Mesothelial cell of epicardium (in vitro differentiated cells): ENCODE measurements at places on chromosomes 7 and 10.

- DNase-seq = no peak
Observed at GRCh38 chr7:15781944-15782343, 95.5 kb upstream of the MEOX2 start.

DNA sequence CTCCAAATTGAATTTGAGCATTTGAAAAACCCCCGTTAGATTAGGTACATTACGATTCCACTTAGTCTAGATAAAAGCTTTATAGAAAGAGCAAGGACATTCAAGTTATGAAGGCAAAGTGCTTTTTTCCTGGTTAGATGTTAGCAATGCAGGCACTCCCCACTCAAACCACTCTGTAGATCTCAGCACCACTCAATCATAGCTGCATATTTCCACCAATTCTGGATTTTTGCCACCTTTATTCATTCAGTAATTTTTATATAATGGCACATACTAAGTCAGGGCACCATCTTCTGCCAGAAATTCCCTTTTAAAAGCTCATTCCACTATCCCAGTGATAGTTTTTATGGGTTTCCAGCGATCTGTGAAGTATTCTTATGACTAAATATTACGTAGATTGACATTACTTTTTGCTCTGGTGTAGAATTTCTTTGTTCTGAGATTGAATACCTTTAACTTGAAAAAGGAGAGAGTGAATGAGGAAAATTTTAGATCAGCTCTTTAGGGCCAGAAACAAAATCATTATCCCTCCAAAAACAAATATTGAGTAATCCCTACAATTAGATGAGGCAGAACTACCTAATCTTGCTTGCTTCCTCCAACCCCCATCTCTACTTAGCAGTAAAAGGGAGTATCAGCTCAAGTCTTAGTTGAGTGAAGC lies 51.6 kb downstream of the RNLS start:
- DNase-seq = no peak

GRCh38 chr7:155820246-155820645 lies 8.0 kb upstream of the SHH start:
- DNase-seq = no peak

GRCh38 chr7:22066522-22066921 lies 120.8 kb upstream of the CDCA7L start:
- DNase-seq = no peak

DNA sequence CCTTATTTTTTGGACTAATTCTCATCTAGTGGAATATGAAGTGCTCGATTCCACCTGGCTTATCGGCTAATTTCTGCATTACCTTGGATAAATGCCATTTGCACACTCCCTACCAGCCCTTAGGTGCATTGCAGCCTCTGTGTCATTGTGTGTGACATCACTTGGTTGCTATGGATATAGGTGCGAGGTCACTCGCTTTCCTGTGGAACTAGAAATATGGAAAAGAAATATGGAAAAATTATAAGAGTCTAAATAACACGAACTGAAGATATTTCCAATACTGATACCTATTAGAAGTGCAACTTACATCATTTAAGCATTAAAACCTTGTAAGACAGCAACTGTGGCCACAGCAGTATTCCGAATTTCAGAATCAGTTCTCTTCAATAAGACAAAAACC lies 2.0 kb downstream of the YWHAG start:
- DNase-seq = no peak

DNA sequence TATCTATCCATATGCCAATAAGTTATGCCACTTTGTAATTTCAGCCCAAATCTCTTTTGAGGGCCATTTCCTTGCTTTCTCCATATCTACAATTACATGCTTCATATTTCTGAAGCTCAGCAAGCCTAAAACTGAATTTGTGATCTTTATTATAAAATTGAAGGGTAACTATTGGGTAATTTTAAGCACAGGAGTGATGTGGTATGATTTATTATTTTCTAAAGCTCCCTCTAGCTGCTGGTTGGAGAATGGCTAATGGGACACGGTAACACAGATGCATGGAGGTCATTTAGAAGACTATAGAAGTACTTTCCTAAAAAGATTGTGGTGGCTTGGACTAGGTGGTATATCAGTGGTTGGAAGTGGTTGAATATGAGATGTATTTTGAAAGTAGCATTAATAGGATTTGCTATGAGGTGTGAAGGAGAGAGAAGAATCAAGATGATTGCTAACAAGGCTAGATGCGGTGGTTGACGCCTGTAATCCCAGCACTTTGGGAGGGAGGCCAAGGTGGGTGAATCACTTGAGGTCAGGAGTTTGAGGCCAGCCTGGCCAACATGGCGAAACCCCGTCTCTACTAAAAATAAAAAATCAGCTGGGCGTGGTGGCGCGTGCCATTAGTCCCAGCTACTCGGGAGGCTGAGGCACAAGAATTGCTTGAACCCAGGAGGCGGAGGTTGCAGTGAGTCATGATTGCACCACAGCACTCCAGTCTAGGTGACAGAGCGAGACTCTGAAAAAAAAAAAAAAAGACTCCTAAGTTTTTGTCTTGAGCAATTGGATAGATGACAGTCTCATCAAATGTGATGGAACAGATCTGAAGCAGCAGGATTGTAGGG lies 13.9 kb downstream of the KLHDC10 start:
- DNase-seq = no peak

GRCh38 chr10:5297466-5297865 lies 67.3 kb upstream of the UCN3 start:
- DNase-seq = no peak

DNA sequence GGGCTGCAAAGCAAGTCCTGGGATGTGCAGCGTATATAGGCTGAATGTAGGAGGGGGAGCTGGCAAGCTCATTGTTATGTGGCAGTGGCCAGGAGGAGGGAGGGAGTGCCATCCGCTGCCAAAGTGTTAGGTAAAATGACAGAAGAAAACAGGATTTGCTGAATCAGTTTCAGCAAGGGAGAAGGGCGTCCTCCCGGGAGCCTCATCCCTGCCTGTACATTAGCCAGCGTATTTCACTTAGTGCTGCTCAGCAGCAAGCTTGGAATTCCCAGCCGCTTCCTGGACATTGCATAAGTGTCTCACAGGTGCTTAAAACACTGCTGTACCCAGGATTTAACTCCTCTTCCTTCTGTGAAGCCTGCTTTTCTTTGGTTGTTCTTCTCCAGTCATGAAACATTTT lies 2.5 kb downstream of the NIPSNAP2 start:
- DNase-seq = no peak

DNA sequence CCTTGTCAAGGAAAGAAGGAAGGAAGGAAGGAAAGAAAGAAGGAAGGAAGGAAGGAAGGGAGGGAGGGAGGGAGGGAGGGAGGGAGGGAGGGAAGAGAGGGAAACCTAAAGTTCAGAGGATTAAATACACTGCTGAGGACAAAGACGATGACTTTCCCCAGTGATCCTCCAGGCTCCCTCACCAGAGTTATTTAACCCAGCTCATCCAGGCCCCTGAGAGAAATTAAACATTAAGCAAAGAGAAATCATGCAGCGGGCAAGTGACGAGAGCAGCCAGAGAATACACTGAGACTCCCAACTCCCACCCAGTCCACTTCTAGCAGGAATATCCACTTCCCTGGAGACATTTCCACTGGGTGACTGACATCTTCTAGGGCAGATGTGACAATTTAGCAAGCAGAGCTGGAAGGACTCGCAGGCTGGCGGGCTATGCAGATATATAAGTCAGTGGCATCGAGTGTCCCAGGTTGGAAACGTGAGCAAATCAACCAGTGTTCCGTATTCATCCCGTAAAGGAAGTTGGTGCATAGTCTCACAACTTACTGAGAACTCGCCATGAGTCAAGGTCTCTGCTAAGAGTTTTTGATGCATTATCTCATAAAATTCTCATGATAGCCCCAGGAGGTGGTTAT lies 48.7 kb downstream of the CALML3 start:
- no peak for DNase-seq

DNA sequence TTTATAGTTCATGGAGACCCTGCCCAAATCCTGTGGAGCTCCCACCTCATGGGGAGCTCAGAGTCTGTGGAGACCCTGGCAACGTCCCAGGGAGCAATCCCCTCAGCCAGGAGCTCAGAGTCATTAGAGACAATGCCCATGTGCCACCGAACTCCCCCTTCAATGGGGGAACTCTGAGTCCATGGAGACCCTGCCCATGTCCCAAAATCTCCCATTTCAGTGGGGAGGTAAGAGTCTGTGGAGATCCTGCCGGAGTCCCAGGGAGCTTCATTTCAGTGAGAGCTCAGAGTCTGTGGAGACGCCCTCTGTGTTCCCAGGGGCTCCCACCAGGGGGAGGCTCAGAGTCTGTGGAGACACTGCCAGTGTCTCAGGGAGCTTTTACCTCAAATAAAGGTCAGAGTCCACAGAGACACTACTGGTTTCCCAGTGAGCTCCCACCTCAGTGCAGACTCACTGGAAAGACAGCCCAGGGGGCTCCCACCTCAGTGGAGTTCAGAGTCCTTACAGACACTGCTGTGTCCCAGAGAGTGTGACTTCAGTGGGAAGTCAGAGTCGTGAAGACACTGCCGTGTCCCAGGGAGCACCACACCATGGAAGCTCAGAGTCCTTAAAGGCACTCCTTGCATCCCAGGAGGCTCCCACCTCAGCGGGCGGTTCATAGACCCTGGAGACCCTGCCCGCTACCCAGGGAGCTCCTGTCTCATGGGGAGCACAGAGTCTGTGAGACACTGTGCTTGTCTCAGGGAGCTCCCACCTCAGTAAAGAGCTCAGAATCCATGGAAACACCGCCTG lies 5.0 kb downstream of the MYO1G start:
- no peak for DNase-seq

GRCh38 chr7:111029574-111030251 lies 61.2 kb upstream of the LRRN3 start:
- DNase-seq = no peak

DNA sequence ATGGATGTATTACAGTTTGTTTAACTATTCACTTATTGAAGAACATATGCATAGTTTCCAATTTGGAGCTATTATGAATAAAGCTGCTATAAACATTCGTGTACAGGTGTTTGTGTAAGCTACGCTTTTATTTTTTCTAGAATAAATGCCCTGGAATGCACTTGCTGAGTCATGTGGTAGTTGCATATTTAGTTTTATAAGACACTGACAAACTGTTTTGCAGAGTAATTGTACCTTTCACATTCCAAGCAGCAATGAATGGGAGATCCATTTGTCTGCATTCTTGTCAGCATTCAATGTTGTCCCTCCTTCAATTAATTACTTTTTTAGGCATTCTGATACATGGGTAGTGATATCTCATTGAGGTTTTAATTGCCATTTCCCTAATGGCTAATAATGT lies 373.6 kb upstream of the GHITM start:
- no peak for DNase-seq

DNA sequence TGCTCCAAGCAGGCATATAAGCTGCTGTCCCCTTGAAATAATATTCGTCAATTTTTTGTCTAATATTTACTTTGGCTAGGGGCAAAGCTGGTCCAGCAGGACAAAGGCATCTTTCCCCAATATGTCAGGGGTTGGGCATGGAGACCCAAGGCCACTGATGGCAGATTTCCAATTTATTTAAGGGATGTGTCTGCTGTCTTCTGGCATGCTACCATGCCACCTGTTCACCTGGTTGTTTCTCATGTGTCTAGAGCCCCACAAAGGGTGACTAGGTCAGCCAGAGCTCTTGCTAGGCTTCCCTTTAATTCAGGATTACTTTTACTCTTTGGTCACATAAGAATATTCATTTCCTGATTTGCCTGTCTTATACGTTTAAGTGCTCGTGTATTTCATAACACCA lies 22.1 kb upstream of the SYPL1 start:
- DNase-seq = no peak

DNA sequence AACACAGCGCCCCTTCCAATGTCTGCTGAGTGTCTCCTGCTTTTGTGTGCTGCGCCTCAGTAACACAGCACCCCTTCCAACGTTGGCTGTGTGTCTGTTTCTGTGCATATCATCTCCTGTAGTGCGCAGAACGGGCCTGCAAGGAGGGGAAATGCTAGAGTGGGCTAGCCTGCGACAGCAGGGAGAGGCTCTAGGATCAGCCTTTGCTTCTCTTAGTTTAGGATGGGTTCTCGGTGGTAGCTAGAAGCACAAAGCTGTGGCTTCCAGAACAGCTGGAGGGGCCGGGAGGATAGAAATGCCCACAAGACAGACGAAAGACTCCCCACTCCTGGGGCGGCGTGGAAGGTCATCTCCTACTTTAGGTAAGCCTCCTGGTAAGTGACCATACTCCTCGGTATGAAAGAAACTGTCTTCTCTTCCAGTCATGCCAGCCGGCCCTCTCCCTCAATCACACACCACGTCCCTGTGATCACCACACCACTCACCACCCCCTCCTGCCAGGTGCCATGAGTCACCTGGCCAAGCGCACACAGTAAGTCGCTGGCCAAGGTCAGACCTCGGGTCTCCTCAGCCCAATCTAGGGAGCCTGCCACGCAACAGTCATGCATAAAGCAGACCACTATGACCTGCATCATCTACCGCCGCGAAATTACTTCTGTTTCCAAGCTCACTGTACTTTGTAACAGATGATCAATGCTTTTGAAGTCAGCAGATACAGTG lies 4.8 kb downstream of the PITRM1 start:
- DNase-seq = no peak

GRCh38 chr7:6403907-6404306 lies 43.8 kb downstream of the DAGLB start:
- no peak for DNase-seq

- DNase-seq = no peak
Observed at GRCh38 chr10:12801214-12802087, 200.1 kb downstream of the CCDC3 start.

DNA sequence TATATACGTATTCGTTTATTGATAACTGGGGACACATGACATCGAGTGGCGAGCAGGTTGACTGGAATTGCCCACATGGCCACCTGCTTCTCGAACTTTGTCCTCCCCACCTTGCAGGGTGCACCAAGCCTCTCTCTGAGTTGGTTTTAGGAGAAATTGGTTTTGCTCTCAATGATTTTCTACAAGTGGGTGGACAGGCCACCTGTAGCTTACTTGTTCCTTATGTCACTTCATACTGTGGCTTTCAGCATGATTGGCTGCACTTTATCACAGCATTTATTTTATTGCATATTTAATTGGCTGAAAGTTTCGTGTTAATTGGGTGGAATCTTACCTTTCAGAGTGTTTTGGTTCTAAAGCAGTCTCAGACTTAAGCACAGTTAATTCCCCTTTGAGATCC lies 215.6 kb upstream of the SHH start:
- no peak for DNase-seq

DNA sequence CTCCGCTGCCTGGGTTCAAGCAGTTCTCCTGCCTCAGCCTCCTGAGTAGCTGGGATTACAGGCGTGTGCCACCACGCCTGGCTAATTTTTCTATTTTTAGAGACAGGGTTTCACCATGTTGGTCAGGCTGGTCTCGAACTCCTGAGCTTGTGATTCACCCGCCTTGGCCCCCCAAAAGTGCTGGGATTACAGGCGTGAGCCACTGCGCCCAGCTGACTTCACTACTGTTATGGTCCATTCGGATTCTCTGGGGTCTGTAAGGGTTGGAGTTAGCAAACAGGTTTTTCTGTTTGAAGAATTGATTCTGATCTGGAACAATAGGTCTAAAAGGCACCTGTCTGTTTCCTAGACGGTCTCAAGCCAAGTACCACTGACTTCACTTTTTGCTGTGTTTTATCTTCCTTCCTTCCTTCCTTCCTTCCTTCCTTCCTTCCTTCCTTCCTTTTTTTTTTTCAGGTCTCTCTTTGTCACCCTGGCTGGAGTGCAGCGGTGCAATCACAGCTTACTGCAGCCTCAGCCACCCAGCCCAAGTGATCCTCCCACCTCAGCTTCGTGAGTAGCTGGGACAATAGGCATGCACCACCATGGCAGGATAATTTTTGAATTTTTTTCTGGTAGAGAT lies 192.2 kb downstream of the CAMK1D start:
- DNase-seq = no peak
